ENCODE measurements at places on chromosomes 12 and 14.

GRCh38 chr12:132574271-132574996 is 35.9 kb downstream of the LRCOL1 start:
- no peak for DNase-seq

GRCh38 chr14:65054471-65055085 is 47.7 kb downstream of the MAX start:
- DNase-seq = no peak

GRCh38 chr12:112191840-112192321 is 66.5 kb downstream of the TRAFD1 start:
- no peak for DNase-seq

DNA sequence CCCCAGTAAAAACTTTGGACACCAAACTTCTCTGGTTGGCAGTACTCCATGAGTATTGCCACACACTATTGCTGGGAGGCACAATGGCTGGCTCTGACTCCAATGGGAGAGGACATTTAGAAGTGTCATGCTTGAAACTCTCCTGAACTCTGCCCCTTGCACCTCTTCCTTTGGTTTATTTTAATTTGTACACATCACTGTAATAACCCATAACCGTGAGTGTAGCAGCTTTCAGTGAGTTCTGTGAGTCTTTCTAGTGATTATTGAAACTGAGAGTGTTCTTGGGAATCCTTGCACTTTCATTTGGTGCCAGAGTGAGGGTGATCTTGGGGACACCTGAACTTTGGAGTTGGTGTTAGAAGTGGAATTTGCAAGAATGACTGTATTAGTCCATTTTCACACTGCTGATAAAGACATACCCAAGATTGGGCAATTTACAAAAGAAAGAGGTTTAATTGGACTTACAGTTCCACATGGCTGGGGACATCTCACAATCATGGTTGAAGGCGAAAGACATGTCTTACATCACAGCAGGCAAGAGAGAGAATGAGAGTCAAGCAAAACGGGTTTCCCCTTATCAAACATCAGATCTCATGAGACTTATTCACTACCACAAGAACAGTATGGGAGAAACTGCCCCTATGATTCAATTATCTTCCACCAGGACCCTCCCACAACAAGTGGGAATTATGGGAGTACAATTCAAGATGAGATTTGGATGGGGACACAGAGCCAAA is 41.3 kb upstream of the CEP83 start:
- no peak for DNase-seq

GRCh38 chr12:47449797-47450196 is 256.0 kb downstream of the RPAP3 start:
- DNase-seq = no peak

GRCh38 chr14:88791629-88792472 is 902 bp downstream of the EML5 start:
- no peak for DNase-seq

GRCh38 chr14:87079416-87079815 is 913.6 kb downstream of the GALC start:
- DNase-seq = no peak

DNA sequence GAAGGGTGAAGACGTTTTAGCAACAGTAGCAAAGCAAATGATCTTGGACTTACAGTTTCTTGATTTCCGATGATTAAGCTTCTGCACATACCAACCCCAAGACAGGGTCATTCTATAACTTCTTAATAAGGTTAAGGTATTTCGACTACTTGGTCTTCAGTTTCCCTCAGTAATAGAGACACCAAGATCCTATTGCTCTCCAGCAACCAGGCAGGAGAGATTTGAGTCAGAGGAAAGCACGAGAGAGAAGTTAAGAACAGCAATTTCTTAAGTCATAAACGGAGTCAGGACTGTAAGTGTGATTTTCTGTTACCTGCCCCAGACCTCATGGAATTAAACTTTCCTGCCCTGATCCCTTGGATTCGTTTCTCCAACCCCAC is 215.6 kb downstream of the TTC8 start:
- DNase-seq = no peak

DNA sequence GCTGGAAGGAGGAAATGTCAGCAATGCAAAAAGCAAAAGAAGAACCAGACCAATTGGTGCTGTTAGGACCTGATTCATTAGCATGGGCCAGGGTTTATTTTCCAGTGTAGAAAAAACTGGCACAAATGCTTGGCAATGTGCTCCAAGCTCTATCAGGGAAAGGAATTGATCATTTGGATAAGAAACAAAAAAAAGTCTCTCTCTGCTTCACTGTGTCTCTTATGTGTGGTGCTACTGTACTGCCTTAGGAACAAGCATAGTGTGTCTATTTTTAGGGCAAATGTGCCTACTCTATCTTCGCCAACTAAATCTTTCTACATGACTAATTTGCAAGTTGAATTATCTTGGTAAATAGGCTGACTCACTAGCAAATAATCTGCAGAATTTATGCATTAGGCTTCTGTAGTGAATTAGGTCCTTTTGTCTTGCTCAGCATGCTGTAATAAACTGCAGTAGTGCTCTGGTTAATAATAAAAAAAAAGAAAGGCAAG is 236.7 kb downstream of the MDGA2 start:
- no peak for DNase-seq

GRCh38 chr12:102526656-102527055 is 46.3 kb upstream of the IGF1 start:
- no peak for DNase-seq

DNA sequence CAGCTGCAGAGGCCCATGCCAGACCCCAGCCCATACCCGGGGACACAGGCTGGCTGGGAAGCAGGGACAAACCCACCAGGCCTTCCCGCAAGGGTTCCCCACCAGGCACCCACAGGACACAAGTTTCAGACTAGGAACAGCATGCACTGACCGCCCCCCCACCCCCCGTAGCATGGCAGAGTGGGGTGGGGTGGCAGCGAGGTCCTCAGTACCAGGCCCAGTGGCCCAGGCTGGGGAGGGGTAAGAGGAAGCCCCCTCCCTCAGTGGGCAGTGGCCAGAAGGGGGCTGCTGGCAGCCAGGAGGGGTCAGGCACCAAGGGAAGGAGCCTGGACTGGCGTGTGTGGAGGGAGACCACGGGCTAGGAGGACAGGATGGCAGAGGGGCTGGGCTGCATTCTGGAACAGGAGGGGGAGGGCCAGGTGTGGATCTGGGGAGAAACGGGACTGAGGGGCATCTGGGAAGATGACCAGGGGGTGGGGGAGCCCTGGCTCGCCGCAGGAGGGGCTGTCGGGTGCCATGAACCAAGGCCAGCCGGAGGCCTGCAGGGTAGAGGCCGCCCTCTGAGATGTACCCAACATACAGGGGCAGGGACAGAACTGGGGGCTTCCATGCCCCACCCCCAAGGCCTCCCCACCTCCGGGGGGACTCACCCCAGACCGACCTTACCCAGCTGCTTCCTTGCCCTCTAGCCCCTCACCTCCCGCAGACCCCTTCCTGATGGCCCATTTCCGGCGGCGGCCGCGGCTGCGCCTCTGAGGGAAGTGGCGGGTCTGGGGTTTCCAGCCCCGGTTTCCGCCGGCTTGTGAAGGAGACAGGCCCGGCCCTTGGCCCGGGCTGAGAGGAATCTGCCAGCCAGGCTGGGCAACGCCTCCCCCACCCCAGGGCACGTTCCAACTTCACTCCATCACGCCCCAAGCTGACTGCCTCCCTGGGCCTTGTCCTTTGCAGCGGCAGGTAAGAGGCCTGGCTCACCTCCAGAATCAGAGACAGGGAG is 5.6 kb upstream of the JAG2 start:
- no peak for DNase-seq

GRCh38 chr12:120696626-120697025 is 9.7 kb downstream of the MLEC start:
- DNase-seq = no peak

- peak; percentile 77 for DNase-seq
Observed at GRCh38 chr14:51783765-51784164, 76.6 kb upstream of the GNG2 start.

- no peak for DNase-seq
Observed at GRCh38 chr12:103169-103981, 36.8 kb downstream of the IQSEC3 start.

- DNase-seq = peak; percentile 57
Observed at GRCh38 chr12:110498984-110499706, 2.8 kb downstream of the VPS29 start.

GRCh38 chr12:24759155-24759554 is 189.7 kb downstream of the BCAT1 start:
- peak; percentile 74 for DNase-seq

GRCh38 chr12:68304626-68305025 is 27.5 kb downstream of the MDM1 start:
- DNase-seq = peak; percentile 35

GRCh38 chr12:2225696-2226095 is 172.9 kb downstream of the CACNA1C start:
- DNase-seq = no peak

GRCh38 chr14:75995372-75996041 is 9.9 kb downstream of the IFT43 start:
- no peak for DNase-seq

GRCh38 chr12:97358361-97358760 is 104.2 kb upstream of the RMST start:
- DNase-seq = no peak

Measured in HCEC 1CT (cell line).